ENCODE measurements at places on chromosomes 7 and 10.
A peak's percentile ranks its signal among the peaks of the same experiment; 100 is the strongest.

DNA sequence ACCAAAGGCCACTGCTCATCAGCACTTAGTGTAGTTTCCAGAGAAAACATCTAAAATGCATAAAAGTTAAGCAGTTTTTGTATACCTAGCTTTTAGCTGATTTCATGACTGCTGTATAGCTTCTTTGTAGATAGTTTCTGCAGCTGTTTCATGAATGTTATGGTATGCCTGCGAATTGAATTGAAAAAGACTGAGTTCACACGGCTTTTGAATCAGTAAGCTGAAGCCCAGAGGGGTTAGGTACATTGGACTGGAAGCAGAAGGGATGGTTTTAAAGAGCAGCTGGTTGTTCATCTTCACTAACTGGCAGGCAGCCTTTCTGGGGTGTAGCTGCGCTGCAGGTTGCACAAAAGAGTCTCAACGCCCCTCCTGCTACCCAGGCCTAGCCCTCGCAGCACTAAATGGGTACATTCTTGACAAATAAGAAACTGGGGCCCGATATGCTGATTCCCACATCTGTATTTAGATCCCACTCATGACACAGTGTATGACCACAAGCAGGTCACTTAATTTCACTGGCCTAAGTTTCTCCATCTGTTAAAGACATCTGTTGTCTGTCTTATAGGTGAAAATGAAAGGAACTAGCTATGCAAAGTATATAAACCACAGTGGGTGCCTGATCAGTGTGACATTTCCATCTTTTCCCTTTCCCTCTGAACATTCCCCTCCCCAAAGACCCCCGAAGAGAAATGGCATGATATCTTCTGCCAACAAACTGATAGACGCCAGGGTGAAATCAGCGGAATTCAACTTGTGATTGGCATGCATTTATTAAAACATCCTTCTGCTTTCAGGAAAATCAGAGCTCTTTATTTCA lies 85.9 kb upstream of the AGBL3 start:
- no peak for DNase-seq

GRCh38 chr10:46234026-46234425 lies 52.8 kb upstream of the ANTXRL start:
- no peak for DNase-seq

GRCh38 chr7:68065581-68065980 lies 1068.9 kb downstream of the TYW1 start:
- no peak for DNase-seq

GRCh38 chr10:61815496-61815895 lies 86.0 kb upstream of the ARID5B start:
- DNase-seq = no peak

- DNase-seq = no peak
Observed at GRCh38 chr10:119022846-119023552, 6.5 kb upstream of the NANOS1 start.

DNA sequence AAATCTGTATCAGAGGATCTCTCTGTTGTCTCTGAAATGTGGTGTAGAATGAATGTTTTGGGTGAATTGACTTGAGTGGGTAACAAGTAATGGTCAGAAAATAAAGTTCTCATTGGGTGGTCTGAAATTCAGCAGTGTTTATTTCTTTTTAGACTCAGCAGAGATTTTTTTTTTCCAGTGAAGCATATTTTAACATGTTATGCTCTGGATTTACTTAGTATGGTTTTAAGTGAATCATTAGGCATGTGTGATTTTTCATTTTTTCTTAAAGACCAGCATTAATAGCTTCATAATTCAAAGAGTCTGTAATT lies 63.5 kb downstream of the REEP3 start:
- DNase-seq = no peak

- DNase-seq = no peak
Observed at GRCh38 chr10:126504063-126504760, 115.9 kb upstream of the ADAM12 start.

DNA sequence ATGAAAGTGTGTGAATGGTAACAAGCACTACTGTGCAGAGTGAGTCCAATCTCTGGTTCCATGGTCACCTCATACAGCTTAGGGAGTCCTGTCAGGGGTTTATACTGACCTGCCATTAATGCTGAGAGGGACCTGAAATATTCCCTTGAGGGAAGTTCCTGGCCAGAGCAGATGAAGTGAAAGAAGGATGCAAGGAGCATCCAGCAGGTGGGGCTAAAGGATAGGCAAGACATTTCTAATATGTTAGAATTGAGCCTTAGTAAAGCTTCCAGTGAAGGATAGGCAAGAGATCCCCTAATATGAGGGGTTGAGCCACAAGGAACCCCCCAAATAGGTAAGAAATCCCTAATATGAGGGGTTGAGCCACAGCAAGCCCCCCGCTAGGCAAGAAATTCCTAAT lies 25.5 kb upstream of the FAM221A start:
- peak; percentile 5 for DNase-seq
